CD4-positive, alpha-beta T cell treated with Interleukin-10 for 1 hour (primary cell): ENCODE measurements at places on chromosomes 4 and X.
A peak's percentile ranks its signal among the peaks of the same experiment; 100 is the strongest.

DNA sequence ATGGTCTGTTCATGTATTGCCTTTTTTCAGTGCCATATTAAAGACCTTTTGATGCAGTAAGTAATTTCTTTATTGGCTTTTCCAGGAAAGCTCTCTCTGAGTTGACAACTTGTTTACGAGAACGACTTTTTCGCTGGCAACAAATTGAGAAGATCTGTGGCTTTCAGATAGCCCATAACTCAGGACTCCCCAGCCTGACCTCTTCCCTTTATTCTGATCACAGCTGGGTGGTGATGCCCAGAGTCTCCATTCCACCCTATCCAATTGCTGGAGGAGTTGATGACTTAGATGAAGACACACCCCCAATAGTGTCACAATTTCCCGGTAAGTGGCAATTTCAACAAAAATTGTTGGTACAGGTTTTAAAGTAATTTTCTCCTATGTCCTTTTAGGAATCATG lies 148.0 kb downstream of the STIM2 start:
- DNase-seq: no peak

DNA sequence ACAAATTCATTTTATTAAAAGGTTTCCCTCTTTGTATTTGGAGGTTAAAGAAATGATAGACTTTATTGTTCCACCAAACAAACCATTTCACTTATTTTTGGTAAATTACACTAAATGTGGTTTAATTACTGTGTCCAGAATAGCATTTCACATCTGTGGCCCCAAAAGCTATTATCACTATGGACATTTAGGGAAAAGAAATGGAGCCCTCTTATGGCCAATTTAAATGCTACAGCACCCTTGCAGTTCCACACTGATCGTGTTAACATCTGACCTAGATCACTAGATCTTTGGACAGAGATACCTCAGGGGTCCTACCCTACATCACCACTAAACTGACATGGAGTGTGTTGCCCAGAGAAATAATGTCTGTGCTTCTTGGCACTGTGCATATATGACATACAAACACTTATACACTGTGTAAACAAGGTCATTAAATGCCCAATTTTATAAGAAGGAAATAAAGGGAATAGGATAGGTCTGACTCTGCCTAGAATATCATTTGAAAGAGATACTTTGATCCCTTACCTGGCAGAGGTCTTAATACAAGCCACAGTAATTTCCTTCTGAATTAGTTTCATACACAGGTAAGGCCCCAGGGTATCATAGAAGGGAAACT lies 163.9 kb downstream of the KDR start:
- peak; percentile 33 for DNase-seq

DNA sequence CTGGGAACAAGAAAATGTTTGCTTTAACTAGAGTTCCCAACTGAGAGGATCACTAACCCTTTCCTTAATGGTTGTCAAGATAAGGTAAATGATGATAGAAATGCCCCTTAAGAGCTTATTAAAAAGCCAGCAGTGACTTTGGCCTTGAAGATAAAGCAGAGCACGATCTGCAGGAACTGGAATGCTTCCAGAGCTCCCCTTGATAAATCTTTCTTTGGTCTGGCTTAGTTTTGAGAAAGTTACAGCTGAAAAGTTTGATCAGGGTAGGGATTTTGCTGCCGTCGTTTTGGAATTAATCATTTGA lies 64.0 kb downstream of the PTTG2 start:
- no peak for DNase-seq

- no peak for DNase-seq
Measured at GRCh38 chrX:43853225-43853828, 28.9 kb downstream of the MAOB start.

- no peak for DNase-seq
Measured at GRCh38 chrX:45714866-45715265, 514.2 kb upstream of the DIPK2B start.

DNA sequence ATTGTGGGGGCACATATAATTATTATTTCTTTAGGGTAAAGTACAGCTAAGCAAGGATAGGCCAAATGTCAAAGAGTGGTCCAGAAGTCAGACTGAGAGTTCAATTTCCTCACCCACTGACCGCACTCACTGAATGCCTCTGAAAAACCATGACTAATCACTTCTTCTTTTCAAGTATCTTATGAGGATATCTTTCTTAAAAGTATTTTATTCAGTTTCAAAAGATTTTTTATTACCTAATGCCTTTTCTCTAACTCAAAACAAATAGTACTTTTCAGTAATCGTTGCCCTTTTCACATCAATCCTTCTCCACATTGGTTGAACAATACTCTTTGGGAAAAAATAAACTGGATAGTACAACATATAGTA lies 61.7 kb upstream of the CAMK2D start:
- DNase-seq: no peak
